Activated CD4-positive, alpha-beta T cell treated with anti-CD3 and anti-CD28 coated beads for 1 hour (primary cell): ENCODE measurements at places on chromosomes 5 and 9.

GRCh38 chr9:21964925-21965385 lies 29.2 kb downstream of the CDKN2A start:
- peak; percentile 37 for DNase-seq

GRCh38 chr5:88507261-88507660 lies 238.6 kb upstream of the TMEM161B start:
- no peak for DNase-seq

DNA sequence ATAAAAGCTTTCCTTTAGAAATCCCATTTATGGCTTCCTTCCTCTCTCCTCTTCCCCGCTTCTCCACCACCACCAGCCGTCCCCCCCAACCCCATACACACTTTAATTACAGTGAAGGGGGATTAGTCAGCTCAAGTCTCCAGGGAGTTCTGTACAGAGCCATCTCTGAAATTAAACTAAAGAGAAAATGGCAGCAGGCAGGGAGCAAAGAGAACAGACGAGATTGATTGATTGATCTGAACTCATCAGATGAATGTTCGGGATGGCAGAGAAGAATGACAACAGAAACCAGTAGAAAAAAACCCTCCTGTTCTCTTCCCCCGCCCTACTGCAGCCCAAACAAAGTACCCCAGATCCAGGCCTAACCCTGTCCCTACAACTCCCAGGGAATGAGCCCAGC lies 241.7 kb upstream of the PANK3 start:
- no peak for DNase-seq

GRCh38 chr9:85510830-85511504 lies 230.8 kb downstream of the AGTPBP1 start:
- no peak for DNase-seq

GRCh38 chr5:113680534-113680933 lies 167.0 kb downstream of the YTHDC2 start:
- DNase-seq, result no peak

GRCh38 chr9:84751921-84752320 lies 82.4 kb downstream of the NTRK2 start:
- no peak for DNase-seq

- DNase-seq, result no peak
Measured at GRCh38 chr5:72817076-72817481, 618 bp downstream of the TNPO1 start.

DNA sequence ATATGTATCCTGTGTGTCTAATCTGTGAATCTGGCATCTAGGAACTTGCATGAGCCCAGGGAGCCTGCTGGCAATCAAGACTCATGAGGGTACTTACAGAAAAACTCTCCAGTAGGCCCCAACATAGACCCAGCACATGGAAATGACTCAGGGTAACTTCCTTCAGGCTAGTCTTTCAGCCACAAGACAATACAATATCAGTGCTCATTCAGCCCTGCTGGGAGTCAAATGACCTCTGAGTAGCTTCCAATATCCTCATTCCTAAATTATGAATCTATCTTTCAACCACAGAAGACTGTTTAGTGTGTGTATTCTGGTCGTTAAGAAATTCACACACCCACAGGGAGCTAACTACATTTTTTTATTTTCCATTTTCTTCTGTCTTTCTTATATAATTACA lies 1273.0 kb downstream of the EFNA5 start:
- DNase-seq, result no peak

DNA sequence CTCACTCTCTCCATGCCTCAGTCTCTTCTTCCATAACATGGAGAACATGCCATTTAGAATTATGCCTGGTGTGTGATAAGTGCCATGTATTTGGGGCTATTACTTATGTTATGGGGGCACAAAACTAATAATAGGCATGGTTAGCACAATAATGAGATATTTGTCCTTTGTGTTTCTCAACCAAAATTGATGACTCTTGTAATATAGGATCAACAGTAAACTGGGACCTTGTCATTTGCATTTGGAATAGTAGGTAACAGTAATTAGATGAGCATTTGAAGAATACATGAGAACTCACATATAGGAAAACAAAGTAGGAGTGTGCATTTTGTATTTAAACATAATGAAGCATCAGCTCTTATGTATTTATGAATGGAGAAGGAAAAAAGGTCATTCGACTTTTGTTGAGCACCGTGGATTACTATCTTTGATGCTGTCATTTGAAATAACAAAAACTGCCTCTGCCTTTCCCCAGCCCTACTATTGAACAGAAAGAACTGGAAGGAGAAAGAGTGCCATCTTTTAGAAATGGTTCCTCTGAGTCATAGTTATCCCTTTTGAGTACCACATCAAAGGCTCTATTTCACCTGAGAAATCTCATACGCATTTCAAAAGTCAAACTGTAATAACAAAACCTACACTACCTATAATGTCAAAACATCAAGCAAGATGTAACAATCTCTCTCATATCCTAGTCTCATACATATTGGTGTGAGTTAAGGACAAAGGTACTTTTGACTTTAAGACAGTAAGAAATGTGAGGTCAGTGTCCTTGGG lies 655.2 kb downstream of the PDE4D start:
- DNase-seq, result no peak

DNA sequence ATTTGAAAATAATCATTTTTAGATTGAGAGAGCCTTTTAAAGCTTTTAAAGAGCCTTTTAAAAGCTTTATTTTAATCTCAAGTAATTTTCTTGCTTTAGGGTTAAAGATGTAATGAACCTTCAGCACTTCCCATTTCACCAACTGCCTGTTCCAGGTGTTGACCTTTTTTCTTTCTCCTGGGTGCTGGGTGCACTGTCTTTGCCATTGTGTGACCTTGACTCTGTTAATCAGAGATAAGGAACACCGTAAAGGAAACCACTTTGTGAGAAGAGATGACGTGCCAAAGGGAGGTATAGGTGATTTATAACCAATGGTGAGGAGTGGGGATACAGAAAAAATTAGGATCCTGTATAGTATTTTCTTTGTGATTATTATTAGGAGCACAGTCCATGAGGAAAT lies 68.2 kb downstream of the NAA35 start:
- DNase-seq, result no peak

DNA sequence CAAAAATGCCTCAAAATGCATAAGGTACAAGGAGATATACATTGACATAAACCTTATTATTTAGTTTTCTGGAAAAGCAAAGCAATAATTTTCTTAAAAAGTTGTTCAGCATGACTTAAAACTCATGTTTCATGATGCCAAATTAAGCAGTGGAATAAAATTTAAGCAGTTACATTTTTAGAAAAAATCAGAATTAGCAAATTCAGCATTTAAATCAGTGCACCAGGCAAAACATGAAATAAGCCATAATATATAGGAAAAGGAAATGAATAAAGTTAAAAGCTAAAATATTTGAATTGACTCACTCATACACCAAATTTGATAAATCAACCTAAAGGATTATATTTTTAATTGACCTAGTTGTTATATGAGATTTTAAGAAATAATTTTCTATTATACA lies 795.1 kb upstream of the CDH6 start:
- no peak for DNase-seq

- no peak for DNase-seq
Measured at GRCh38 chr9:90054810-90055209, 450.0 kb downstream of the GADD45G start.
